Uterine smooth muscle cell (primary cell): ENCODE measurements at places on chromosomes 7 and 10. TPM values are rescaled to one million over a fixed set of nuclear protein-coding genes. Genes with fewer than 3 reads are reported as not detected.

Gene SLC13A1
- not detected in 2 replicates for total RNA-seq

Gene ACBD7
- 2.9 and 4.5 TPM in 2 replicates for total RNA-seq

Gene PRRT4
- under 0.01 and 0.12 TPM in 2 replicates for total RNA-seq

Gene PLPP4
- total RNA-seq: 0.62 TPM in 1 of 2 replicates, not detected in the other

Gene PHYHIPL
- not detected in 2 replicates for total RNA-seq

Gene ELFN1
- total RNA-seq: 0.77 and 1.2 TPM in 2 replicates

Gene PNPLA8
- total RNA-seq: 41.9 and 44.7 TPM in 2 replicates

Gene POLR2J2
- 3.2 and 3.3 TPM in 2 replicates for total RNA-seq

Gene ANXA8L1
- total RNA-seq: 0.22 TPM in 1 of 2 replicates, not detected in the other

Gene ASAH2
- total RNA-seq: 0.75 and 0.77 TPM in 2 replicates

Gene SPDYE6
- 0.25 TPM in 1 of 2 replicates, not detected in the other for total RNA-seq

Gene AFAP1L2
- 0.22 and 1.4 TPM in 2 replicates for total RNA-seq

Gene CCL24
- total RNA-seq: not detected in 2 replicates

Gene OGA
- 123 and 142 TPM in 2 replicates for total RNA-seq

Gene PAPOLB
- 0.11 and 0.12 TPM in 2 replicates for total RNA-seq

Gene FXYD4
- total RNA-seq: not detected in 2 replicates

Gene ZYX
- total RNA-seq: 36.1 and 37.0 TPM in 2 replicates

Gene HMX3
- total RNA-seq: not detected in 2 replicates

Gene PPP1R3A
- not detected in 2 replicates for total RNA-seq
